ENCODE measurements at places on chromosomes 13 and 19.

DNA sequence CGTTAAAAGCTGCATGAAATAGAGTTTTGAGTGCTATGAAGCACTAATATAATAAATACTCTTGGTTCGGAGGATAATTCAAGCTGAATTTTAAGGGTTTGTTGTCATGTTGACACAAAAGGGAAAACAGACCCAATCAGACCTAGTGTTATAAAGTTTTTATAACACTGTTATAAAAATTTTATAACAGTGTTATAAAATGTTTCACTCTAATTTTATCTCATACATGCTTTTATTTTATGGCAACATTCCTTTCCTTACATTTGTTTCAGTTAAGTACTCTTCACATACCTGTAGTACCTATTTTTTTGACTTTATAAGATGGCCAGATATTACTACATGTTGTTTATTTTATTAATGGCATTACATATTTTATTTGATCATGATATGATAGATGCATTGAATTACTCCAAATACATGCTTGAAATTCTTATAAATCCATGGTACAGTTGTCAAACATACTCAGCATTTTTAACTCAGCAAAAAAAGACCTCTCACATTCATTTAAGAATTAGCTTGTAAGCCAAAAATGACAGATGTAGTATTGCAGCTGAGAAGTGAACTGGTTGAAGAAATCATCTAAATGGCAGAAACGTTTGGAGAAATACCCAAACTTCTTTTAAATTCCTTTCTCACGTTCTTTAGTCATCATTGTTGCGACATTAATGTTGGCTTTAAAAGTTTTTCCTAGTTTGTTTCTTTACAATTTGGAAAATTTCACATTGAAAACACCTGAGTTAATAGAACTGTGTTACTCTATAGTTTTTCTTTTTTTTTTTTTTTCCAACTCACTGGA, 104.5 kb downstream of the PIBF1 start:
- DNase-seq, result no peak

DNA sequence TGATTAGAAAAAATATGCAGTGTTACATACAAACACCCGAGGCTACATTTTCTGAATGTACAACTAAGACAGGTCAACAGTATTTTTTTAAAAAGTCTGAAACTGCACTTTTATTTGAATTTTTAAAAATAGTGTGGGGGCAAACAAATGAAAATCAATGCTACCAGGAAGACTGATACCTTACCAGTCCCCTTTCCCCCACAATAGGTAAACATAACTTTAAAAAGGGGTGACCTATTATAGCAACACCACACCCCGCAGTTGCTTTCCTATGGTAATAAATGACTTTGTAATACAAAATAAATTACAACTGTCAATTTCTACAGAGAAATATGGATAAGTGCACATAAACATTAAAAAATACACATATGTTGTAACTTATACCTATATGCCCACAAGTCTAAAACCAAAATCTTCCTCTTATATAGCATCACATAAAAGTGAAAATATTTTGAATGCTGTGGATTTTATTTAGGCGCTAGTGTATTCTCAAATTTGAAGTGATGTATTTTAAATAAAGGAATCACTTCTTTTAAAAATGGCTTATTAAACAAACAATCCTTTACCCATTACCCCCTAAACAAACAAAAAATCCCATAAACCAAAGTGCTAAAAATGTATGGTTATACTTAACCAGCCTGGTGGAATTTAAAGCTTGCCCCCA, 63.1 kb downstream of the KCNRG start:
- DNase-seq, result no peak

DNA sequence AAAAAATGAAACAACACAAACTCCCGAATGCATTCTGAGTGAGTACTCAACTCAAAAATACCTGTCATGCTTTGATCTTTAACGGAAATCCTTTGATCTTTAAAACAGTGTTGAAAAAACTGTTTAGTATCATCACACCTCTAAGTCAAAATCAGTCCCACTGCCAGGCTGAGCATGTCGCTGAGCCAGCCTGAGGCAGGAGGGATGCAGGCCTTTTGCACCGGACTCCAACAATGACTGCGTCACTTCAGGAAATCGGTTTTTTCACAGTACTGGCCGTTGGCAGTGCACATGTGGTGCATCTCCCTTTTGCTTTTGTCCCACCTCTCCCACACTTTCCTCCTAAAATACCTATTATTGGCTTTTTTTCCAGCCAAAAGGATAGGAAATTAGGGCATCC, 78.2 kb downstream of the SHISA2 start:
- no peak for DNase-seq

DNA sequence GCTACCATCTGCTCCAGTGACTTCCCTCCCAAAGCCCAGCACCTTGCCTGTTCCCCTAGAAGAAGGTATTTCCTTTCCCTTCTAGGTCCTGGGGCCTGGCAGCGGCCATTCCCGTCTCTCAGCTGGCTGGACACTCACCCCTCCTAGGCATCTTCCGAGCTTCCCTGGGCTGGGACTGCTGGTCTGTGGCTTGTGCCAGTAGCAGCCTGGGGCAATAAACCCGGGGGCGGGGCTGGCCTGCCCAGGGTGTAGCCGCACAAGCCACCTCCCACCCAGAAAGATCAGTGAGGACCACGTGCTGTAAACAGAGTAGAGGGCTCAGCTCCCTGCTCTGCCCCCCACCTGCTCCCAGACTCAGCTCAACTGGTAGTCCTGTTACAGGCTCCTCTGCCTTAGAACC, 15.0 kb downstream of the LIPE start:
- no peak for DNase-seq

DNA sequence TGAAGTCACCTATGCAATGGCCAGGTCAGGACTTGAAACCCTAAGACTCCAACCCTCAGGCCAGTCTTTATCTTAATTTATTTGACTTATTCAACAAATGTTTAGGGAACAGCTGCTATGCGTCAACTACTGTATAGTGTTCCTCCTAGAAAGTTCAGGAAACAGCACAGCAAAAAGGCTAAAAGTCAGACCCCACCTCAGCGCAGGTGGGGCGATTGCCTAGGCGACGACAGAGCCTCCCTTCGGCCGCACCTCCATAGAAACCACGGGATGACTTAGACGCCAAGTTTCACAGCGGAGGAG, 502 bp downstream of the VRK3 start:
- DNase-seq, result no peak

GRCh38 chr13:51105046-51105445, 6.0 kb downstream of the C13orf42 start:
- no peak for DNase-seq

DNA sequence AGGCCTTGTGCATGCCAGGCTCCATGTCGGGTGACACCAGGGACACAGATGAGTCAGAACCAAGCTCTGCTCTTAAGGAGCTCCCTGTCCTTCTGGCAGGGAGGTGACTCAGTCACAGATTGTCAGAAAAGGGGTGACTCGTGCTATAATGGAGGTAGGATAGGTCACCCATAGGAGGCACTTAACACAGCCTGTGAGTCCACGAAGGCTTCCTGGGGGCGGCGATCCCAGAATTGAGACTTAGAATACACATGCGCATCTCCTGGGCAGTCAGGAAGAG, 19.6 kb downstream of the FUZ start:
- DNase-seq, result no peak

GRCh38 chr13:104404325-104404724, 1338.1 kb upstream of the SLC10A2 start:
- DNase-seq, result no peak
